ENCODE measurements at places on chromosomes 5 and 9.

DNA sequence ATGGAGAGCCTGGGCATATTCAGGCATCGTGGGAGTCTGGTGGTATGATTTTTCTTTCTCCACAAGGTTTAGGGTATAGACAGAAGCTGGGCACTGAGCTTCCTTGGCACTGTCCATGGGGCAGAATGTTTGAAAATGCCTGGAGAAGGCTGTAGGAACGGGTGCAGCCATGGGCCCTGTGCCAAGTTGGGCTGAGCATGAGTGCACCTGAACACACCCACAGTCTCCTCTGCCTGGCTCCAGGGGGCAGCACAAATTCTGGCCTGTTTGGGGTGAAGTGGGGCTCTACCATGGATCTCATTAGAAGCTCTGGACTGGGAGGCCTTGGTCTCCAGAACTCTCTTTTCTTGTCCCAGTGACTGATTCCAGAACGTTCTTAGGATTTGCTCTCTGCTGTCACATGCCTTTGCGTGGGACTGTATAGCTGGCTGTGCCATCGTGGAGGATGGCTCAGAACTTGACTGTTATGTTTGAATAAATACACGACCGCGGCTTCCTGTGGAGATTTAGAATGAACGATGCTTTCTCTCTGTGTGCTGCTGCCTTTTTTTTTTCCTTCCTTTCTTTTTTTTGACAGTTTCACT, 229.8 kb downstream of the FANCC start:
- no peak for DNase-seq

DNA sequence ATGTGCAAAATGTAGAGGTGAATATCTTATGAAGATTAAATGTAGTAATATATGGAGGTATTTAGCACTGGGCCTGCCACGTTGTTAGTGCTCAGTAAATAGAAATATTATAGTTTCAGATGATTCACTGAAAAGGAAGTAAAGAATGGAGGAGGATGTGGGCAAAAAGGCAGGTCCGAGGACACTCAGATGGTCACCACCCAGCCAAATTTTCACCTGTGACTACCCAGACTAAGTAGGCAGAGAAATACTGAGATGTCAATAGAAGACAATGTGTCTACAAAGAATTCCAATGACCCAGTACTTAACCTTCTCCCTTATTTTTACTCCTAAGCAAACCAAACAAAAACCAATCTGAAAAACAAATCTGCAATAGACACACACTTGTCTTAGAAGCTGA, 70.3 kb upstream of the ATP10B start:
- DNase-seq: no peak

- DNase-seq: no peak
Observed at GRCh38 chr5:65247594-65247993, 234.1 kb downstream of the ADAMTS6 start.

DNA sequence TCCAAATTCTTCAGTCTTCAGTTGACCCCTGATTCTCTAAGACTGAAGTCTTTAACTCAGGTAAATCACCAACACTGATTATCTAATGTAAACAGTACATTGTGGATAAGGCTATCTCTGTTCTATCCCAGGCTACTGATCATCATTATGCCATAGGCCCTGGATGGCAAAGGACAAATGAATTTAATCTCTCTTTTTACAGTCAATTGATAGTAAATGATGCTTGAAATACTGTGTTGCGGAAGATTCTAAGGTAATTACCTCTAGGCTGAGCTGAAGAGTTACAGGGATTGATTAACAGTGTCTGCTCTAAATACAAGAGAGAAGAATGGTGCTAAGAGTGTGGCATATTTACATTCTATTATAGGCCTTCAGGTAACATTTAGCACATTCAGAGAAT, 264.7 kb downstream of the ACTL7B start:
- DNase-seq: no peak

DNA sequence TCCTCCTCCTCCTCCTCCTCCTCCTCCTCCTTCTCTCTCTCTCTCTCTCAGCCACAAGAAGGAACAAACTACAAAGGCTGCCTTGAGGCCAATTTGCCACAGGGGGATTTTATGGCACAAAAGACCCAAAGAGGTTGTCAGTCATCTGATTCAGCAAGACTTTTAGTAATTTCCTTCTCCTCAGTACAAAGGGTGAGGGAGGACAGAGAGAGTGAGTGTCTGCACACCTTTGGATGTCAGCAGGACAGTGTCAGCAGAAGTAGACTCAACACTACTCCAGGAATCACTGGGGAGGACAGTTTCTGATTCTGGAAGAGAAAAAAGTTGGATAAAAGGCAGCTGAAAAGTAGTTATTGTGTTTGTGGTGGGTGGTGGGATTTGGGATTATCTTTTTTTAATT, 13.6 kb downstream of the TIMD4 start:
- no peak for DNase-seq

DNA sequence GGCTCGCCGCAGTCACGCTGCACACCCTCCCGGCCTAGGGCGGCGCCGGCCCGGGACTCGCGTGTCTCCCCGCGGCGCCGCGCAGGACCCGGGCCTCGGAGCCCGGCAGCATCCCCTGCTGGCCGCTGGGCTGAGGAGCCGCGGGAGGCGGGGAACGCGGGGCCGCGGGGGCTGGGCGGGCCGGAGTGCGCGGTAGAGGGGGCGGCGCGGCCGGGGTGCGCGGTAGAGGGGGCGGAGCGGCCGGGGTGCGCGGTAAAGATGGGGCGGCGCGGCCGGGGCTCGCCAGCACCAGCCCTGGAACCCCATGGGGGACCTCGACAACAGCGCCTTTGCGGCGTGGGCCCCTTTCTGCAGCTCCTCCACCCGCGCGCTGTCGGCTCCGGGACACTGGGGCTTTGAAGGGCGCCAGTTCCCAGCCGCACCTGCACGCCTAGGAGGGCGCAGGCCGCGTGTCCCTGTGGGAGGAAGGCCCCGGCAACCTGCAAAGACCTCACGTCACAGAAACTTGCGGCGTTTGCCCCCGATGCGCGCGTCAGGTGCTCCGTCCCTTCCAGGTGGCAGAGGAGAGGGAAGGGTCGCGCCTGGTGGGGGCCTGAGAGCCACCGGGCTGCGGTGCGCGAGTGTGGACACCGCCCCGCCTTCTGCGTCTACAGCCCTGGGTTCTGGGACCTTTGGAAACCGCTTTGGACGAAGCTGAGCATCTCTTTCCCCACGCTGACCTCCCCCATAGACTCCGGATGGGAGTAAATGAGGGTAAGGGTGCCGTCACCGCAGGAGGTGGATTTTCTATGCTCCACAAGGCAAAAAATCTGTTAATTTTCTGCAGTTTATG, 49.6 kb downstream of the NSUN2 start:
- no peak for DNase-seq

GRCh38 chr5:56094579-56095361, 100.0 kb upstream of the IL6ST start:
- DNase-seq: no peak

GRCh38 chr9:87073692-87074091, 126.4 kb upstream of the GAS1 start:
- no peak for DNase-seq

GRCh38 chr5:125014202-125014601, 267.8 kb upstream of the ZNF608 start:
- DNase-seq: no peak

DNA sequence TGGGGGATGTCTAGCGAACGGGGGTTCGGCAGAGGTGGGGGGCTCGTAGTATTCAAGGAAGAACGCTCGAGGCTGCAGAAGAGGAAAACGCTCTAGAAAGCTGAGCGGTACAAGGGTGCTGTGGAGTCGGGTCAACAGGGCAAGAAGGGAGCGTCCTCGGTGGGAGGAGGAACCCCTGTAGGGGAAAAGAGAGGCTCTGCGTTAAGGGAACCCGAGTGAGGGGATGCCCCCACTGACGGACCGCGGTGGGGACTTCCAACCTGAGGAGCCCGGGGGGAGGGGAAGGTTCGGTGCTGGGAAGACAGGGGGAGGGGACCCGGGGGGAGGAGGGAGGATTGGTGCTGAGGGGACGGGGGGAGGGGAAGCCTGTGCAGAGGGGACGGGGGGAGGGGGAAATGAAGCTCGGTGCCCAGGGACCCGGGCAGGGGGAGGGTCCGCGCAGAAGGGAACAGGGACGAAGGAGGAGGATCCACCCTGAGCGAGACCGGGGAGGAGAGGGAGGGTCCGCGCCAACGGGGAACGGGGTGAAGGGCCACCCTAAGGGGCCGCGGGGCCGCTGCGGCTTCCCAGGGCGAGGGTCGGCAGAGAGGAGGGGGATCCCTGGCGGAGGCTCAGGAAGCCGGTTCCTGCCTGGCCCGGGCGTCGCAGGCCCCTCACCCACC, 621 bp downstream of the NR6A1 start:
- no peak for DNase-seq

DNA sequence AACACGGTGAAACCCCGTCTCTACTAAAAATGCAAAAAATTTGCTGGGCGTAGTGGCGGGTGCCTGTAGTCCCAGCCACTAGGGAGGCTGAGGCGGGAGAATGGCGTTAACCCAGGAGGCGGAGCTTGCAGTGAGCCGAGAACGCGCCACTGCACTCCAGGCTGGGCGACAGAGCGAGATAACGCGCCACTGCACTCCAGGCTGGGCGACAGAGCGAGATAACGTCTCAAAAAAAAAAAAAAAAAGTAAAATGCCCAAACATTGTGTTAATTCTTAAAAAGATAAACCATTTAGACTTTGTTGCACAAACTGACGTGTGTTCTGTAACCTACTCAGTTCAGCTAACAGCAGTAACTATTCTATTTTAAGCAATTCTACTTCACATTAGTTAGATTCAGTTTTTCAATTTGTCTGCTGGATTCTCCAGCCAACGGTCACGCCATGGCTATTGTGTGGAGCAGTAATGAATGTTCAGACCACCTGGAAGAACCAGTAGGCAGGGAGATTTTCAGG, 119.3 kb upstream of the MAN2A1 start:
- DNase-seq: no peak

DNA sequence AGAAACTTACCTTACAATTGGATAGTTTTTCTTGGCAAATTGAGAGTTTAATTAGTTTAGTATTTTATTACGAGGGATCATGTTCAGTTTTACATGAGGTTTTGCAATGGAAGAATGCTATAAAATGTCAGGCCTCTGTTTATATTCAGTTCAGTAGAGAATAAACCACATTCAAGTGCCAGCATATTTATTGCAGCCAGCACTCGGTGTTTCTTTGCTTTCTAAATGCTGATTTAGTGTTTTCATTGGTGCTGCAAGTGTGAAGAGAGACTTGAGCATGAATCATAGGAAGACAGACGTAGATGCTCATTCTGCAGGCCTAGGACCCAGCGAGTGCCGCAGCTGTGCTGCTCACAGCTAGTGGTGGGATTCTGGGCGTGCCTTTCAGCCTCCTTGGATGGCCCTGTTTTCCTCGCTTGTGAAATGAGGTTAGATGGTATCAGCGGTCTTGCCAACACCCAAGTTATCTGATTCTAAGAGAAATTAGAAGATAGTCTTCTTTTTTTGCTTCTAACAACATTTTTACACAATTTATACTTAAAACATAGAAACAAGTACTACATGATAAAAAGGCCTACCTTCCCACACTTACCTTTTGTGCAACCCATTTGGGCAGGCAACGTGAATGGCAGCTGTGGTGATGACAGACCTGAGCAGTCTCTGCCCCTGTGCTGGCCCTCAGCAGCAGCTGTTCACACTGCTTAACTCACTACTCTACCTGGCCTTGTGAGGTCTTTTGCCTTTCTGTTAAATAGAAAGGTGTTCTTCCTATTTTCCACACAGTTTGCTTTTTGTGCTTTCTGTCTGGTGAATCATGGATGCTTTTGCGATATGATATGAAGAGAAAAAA, 26.8 kb upstream of the TNFAIP8 start:
- DNase-seq: no peak

DNA sequence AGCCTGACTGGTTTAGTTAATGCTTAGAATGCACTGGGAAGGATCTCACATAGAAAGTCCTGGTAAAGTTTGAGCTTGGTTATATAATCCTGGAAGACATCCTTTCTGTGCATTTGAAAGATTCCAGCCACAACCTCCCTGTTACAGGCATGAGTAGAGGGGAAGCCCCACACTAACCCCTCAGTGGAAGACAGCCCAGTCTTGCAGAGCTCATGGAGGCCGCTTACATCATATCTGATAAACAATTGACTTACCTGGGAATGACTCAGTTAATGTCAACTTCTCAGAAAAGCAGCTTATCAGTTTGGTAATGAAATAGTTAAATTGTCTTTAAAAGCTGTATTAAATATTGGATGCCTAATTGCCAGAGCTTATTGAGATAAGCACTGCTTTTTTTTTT, 28.1 kb upstream of the PDE8B start:
- no peak for DNase-seq

- DNase-seq: no peak
Observed at GRCh38 chr9:77575785-77576184, 72.3 kb downstream of the GNA14 start.

DNA sequence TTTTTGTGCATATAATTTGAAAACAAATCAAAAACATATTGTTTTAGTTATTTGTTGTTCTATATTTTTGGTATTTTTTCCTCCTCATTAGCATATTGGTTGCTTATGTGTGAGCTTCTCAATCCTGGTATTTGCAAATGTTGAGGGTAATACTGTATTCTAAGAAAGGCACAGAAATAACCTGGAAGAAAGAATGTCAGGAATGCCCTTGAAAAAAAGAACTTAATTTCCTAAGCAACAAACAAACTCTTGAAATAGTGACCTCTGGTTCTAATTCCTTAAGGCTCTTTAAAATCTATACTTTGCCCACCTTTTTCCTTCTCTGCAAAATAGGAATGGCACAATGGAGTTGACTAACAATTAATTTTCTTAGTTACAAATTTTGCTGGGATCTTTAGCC, 117.5 kb downstream of the HMHB1 start:
- no peak for DNase-seq

DNA sequence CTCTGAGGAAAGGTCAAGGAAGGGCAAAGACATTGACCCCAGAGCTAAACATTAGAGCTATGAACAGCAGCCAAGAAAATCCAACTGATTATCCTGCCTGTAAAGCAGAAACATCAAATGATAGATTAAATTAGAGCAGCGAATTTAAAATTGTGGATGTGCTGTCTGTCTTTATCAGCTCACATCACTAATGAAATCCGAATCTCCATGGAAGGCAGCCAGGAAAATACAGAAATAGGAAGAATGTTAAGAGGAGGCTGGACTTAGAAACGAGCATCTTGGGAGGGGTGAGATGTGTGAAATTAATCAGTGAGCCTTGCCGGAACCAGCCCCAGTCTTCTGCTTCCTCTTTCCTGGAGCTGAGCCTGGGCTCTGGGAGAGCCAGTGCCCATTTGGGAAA, 191.0 kb downstream of the PJA2 start:
- DNase-seq: no peak

DNA sequence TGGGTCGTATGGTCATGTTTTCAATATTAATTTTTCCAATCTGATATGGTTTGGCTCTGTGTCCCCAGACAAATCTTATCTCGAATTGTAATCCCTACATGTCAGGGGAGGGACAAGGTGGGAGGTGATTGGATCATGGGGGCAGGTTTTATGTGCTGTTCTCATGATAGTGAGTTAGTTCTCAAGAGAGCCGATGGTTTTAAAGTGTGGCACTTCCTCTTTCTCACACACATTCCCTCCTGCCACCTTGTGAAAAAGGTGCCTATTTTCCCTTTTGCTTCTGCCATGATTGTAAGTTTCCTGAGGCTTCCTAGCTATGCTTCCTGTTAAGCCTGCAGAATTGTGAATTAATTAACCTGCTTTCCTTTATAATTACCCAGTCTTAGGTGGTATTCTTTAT, 309.1 kb upstream of the GRIN3A start:
- no peak for DNase-seq

GRCh38 chr9:118558026-118558425, 811.2 kb downstream of the BRINP1 start:
- no peak for DNase-seq

GRCh38 chr9:120383999-120384924, 195.7 kb downstream of the CDK5RAP2 start:
- no peak for DNase-seq

Data from stimulated activated CD8-positive, alpha-beta memory T cell treated with anti-CD3 and anti-CD28 coated beads, Interleukin-7, amount 100 ng/mL, for 1 hour (primary cell).